ENCODE measurements at places on chromosomes 4 and X.

- no peak for DNase-seq
These were observed 25.1 kb downstream of the SLIT2 start for GRCh38 chr4:20276848-20277247.

DNA sequence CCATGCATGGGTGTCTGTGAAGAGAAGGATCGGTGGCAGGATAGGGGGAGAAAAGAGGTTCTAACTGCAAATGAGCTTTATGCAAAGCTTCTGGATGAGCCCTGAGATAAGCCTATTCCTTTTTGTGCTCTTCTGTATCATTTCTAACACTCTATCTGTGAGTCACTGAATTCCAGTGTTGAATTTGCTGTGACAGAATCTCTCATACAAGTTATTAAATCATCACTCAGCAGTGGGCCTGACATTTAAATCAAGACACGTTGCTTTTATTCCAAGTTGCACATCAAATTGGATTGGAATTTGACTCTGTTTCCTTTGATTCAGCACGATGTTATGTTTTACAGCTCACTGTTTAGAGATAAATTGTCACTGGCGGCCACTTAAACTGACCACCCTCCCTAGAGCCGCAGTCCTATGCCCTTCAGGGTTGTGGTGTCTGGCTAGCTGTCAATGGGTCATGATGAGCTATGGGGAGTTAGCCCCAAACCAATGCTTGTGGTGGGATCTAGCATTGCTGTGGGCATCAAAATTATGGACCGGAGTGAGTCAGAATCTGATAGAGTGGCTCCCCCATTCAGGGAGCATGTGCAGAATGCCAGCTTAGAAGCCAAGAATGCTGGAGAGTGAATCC, 42.7 kb downstream of the LHFPL1 start:
- DNase-seq, result no peak

DNA sequence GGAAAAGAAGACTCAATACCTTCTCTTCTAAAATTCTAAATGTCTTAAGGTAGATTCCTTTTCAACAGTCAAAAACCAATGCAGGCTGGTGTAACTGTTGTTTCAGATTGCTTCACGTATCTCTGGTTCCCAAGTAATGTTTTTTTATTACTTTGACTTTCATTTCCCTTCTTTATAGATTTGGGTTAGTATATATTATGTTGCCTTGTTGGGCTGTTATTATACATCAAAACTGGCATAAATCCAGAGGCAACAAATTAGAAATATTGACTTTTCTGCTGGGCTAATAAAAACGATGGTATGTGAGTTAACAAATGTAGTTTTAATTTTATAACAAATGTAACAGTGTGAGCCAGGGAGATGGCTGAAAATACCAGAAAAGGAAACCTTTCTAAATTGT, 444.7 kb upstream of the TENM3 start:
- no peak for DNase-seq

DNA sequence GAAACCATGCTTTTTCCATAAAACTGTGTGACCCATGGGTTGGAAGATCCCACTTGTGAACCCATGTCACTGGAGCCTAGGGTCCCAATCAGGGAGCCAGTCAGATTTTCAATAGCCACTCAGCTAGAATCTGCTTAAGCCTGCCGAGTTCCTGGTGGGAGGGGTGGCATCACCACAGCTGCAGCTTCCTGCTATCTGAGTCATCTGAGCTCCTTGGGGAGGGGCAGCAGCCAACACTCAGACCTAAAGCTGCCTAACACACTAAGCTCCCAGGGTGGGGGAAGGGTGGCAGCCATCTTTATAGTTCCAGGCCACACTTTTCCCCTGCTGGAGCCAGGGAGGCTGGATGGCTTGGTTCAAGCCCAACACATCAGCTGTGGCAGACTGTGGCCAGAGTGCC, 350.1 kb downstream of the C4orf33 start:
- DNase-seq, result no peak

DNA sequence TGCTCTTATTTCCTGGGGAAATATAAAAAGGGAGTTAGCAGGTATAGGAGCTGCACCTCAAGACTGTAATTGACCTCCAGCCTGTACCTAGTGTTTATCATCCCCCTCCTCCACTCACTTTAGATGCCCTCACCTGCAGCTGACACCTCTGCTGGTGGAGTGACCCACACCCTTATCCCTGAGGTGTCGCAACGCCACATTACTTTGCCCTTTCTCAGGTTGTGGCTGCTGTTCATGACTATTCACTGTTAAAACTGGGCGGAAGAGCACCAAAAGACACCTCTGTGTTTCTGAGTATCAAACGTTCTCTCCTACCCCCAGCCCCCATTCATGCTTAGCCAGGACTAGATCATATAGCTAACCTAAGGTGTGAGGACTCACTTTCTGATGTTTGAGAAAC, 101.5 kb upstream of the ADAMTS3 start:
- no peak for DNase-seq

DNA sequence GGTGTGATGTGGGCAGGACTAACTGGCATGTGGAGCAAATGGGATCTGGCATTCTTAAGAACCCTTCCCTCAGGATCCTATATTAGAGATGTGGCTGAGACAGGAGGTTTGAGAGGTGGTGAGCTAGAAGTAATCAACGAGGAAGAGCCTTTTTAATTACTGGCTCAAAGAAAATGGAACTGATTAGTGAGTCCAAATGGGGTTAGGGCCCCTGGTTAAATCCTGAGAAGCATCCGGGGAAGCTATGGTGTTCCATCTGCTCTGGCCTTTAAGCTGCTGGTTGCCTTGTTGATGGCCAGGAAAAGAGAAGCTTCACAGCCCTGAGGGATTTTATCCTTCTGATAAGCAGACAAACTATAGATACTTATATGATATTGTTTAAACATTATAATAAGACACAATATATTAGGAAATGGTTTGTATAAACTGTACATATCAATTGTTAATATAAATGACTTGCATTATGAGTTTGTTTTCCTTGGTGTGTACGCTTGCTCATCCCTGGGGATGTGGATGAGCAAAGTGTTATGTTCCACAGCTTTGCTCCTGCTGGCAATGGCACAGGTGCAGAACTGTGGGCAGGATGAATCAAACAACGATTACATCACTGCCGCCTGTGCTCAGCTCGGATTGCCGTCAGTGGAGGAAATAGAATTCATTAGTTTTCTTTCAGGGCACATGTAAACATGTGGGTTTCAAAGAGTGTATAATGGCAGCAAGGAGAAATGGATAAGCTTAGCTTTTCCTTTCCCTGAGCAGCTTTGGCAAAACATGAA, 328.6 kb upstream of the ARX start:
- no peak for DNase-seq

GRCh38 chrX:38986586-38986985, 185.3 kb downstream of the MID1IP1 start:
- no peak for DNase-seq

DNA sequence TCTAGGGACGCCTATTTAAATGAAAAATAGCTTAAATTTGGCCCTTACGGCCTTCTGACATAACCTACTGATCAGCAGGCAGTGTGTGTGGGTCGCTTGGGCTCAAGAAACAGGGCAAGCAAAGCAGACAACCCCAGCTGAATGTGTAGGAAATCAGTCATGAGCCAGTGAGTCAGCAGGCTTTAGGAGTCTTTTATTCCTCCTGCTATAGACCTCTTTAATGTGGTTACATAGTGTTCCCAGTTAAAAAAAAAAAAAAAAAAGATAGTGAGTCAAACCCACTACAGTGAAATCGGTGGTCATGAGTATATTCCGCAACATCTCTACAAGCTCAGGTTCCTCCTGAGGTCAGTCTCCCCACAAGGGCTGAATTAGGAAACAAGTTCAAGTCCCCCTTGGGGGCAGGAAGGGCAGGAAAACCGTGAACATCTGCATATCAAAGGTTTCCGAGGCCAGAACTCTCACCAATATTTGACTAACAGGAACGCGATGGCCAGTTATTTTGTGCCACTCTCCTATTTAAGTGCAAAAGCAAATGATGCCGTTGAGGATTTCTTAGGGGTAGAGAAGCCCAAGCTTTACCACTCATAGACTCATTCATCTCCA, 32.7 kb downstream of the ACSL1 start:
- DNase-seq, result peak; percentile 21

DNA sequence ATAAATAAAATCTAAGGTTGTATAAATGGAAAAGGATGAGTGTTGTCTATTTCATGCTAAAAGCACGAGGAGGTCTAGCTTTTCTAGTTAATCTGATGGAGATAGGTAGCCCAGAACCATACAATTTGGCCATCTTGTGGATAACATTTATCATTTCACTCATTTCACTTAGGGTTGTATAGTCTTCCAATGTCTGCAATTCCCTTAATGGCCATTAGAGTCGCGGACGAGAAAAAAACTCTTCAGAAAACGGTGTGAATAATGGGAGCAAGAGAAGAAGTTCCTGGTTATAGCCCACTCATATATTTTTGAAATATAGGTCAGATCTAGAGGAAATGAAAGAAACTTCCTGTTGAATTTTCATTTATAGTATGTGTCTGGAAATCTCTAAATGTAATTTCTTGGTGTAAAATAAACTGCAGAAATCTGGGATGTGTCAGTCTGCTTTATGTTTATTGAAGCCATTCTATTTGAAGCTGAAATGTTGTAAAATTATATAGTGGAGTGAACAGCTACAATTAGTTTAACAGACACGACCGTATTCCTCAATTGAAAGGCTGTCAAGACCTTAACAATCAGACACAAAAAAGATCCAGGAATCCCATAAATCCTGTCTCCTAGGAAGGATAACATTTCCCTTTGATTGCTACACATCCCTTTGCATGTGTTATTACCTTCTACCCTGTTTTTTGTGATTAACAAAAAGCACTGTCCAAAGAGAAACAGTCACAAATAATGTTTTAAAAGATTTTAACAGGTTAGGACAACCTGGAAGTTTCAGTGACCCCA, 47.7 kb upstream of the MGST2 start:
- DNase-seq, result no peak

GRCh38 chr4:79306795-79307194, 19.1 kb downstream of the NAA11 start:
- DNase-seq, result no peak

DNA sequence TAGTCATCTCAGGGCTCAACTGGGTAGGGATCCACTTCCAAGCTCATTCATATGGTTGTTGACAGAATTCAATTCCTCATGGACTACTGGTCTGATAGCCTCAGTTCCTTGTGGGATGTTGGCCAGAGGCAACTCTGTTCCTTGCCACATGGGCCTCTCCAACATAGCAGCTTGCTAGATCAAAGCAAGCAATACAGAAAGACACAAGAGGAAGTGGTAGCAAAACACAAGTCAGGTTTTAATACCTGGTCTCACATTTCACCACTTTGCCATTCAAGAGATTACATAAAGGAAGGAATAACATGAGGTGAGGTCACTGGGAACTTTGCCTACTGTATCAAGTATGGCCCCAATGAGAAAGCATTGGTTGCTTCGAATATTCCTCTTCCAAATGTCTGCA, 79.2 kb downstream of the PRSS12 start:
- no peak for DNase-seq

GRCh38 chr4:17492058-17492741, 19.7 kb downstream of the QDPR start:
- DNase-seq, result no peak

DNA sequence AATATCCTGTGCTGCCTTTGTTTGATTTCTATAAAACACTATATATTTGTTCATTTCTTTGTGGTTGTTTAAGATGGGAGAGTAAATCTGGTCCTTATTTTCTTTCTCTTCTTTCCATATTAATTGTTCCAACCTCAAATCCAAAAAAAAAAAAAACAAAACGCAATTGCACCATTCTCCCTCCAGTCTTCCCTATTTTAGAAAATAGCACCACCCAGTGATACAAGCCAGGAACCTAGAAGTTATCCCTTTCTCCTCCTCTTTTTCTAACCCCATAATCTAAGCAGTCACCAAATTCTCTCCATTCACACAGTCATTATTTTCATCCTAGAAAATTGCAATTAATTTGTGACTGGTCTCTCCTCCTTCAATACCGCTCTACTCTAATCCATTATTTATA, 107.8 kb downstream of the GABRA3 start:
- no peak for DNase-seq

All from T-helper 22 cell (primary cell).